ENCODE measurements at places on chromosomes 11 and 22. TPM values are rescaled to one million over a fixed set of nuclear protein-coding genes. Genes with fewer than 3 reads are reported as not detected.
A peak's percentile ranks its signal among the peaks of the same experiment; 100 is the strongest.

DNA sequence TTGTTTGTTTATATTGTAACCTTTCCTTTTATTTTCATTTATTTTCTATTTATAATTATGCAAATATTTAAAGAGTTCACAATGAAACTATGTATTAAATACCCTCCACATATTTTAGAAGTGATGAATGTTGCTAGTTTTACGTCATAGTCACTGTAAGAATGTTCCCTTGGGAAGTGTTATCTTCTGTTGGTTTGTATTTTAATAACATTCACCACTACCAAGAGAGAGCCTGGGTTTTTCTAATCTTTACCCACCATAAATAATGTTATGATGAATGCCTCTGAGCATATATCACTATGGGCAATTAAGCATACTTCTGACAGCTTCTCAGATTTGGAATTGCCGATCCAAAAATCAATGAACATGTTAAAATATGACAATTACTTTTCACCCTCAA, 80.7 kb downstream of the GGT1 start:
- no peak overlapping the region for H3K27ac ChIP-seq
- H3K36me3 ChIP-seq, result no peaks in the 10 kb centered on the region
- H3K4me1 ChIP-seq, result no peaks in the 10 kb centered on the region
- H3K27me3 ChIP-seq, result peaks cover 77% of the 10 kb centered on the region

DNA sequence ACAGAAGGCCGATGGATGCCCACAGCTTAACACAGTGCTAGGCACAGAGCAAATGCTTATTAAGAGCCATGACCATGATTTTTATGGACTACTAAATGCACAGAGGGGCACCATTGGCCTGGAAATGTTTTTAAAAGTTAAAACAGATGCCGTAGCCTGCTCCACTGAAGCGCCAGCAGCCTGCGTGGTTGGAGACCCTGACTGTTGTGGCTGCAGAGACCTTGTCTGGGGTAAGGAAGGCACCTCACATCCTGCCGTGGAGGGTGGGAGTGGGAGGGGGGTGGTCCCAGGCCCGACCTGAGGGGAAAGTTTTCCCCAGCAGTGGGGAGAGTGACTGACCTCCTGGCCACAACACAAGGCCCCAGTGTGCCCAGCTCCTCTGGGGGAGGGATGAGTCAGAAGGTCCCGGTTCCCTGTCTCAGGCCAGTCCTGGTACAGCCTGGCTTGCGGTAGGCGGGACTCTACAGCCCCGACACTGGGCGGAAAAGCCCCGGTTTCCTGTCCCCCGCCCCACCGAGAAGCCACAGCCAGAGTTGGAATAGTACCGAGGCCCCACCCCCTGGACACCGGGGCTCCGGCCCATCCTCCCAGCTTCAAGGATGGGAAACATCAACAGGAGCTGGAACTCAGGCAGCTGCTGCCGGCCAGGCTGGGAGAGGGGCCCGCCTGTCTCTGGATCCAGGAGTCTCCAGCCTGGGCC, 7.0 kb downstream of the CHST1 start:
- H3K27ac ChIP-seq, result no peak overlapping the region
- no peaks in the 10 kb centered on the region for H3K36me3 ChIP-seq

- H3K27ac ChIP-seq, result no peak overlapping the region
- peaks cover 3% of the 10 kb centered on the region for H3K27me3 ChIP-seq
- H3K4me3 ChIP-seq, result no peak overlapping the region
- H3K4me1 ChIP-seq, result peaks cover 5% of the 10 kb centered on the region
- no peaks in the 10 kb centered on the region for H3K36me3 ChIP-seq
Measured at GRCh38 chr22:46514592-46515207, 22.7 kb downstream of the CELSR1 start.

GRCh38 chr11:69216647-69217051, 60.9 kb downstream of the SMIM38 start:
- no peaks in the 10 kb centered on the region for H3K4me1 ChIP-seq
- peaks cover 8% of the 10 kb centered on the region for H3K27me3 ChIP-seq
- no peak overlapping the region for H3K4me3 ChIP-seq

DNA sequence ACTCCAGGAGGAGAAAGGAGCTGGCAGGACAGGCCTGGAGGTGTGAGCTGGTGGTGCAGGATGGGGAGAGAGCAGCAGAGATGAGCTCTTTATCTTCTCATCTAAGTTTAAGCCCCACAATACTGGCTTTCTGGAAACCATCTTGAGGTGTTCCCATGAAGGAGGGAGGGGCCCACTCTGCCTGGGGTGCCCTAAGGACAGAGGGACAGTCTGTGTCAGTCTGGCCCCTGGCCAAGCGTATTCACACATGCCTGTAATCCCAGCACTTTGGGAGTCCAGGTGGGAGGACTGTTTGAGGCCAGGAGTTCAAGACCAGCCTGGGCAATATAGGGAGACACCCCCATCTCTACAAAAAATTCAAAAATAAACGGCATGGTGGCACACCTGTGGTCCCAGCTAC, 8.9 kb downstream of the SERHL2 start:
- H3K27me3 ChIP-seq, result no peaks in the 10 kb centered on the region
- no peak overlapping the region for H3K4me3 ChIP-seq
- peak overlapping the region; percentile 60 for H3K27ac ChIP-seq
- DNase-seq, result no peak
- peaks cover 1% of the 10 kb centered on the region for H3K36me3 ChIP-seq
- H3K4me1 ChIP-seq, result peaks cover 5% of the 10 kb centered on the region

GRCh38 chr11:45391168-45391850, 105.2 kb upstream of the SYT13 start:
- H3K4me3 ChIP-seq, result no peak overlapping the region
- DNase-seq, result no peak
- H3K27ac ChIP-seq, result no peak overlapping the region
- H3K36me3 ChIP-seq, result no peaks in the 10 kb centered on the region
- no peaks in the 10 kb centered on the region for H3K4me1 ChIP-seq

- no peak for DNase-seq
- no peak overlapping the region for H3K4me3 ChIP-seq
- no peaks in the 10 kb centered on the region for H3K27me3 ChIP-seq
- H3K36me3 ChIP-seq, result peaks cover 6% of the 10 kb centered on the region
- peaks cover 17% of the 10 kb centered on the region for H3K4me1 ChIP-seq
Measured at GRCh38 chr11:9276571-9276970, 11.4 kb upstream of the DENND5A start.

DNA sequence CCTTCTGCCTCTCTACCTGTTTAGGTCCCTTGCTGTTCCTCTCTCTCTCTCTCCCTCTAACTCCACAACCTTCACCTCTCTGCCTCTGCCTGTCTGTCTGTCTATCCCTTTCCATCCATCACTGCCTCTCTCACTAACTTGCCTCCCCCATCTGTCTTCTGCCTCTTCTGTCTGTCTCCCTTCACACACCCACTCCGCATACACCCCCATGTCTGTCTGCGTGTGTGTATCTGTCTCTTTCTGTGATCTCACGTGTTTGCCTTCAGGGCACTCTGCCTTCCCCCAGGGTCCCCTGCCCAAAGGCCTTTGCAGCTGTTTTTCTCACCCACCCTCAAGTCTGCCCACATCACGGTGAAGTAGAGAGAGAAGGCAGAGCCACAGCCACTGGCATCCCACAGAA, 7.9 kb downstream of the RTN4RL2 start:
- H3K4me1 ChIP-seq, result peaks cover 3% of the 10 kb centered on the region
- H3K27me3 ChIP-seq, result peaks cover 3% of the 10 kb centered on the region
- DNase-seq, result no peak
- no peak overlapping the region for H3K4me3 ChIP-seq
- peak overlapping the region; percentile 18 for H3K27ac ChIP-seq

DNA sequence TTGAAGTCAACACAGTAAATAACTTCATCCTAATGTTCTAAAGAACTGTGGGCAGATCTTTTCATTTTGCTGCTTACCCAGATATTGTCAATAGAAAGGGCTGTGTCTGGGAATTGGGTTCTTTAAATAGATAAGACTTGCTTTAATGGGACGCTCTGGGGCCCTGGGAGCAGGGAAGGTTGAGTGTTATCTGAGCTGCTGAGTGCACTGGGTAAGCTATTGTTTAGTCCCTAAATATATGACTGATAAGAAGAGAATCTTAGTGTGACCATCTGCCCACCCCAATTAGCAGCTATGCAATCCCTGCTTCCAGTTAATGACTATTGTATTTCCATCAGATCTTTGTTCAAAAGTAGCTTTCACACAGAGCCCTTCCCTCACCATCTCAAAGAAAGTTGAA, 44.4 kb downstream of the ARHGAP42 start:
- no peak overlapping the region for H3K27ac ChIP-seq
- no peak for DNase-seq
- no peaks in the 10 kb centered on the region for H3K4me1 ChIP-seq

GRCh38 chr11:73384872-73385689, 8.9 kb downstream of the RELT start:
- peak overlapping the region; percentile 91 for H3K27ac ChIP-seq
- peak overlapping the region; percentile 78 for H3K4me3 ChIP-seq
- peaks cover 1% of the 10 kb centered on the region for H3K36me3 ChIP-seq
- peak; percentile 55 for DNase-seq

- H3K27me3 ChIP-seq, result peaks cover 23% of the 10 kb centered on the region
- peak overlapping the region; percentile 54 for H3K27ac ChIP-seq
- H3K4me1 ChIP-seq, result peaks cover 16% of the 10 kb centered on the region
- no peaks in the 10 kb centered on the region for H3K36me3 ChIP-seq
- DNase-seq, result peak; percentile 36
Measured at GRCh38 chr11:120211522-120212258, 858 bp downstream of the OAF start.

- H3K27ac ChIP-seq, result no peak overlapping the region
- DNase-seq, result no peak
- peaks cover 13% of the 10 kb centered on the region for H3K27me3 ChIP-seq
- no peaks in the 10 kb centered on the region for H3K4me1 ChIP-seq
- H3K36me3 ChIP-seq, result no peaks in the 10 kb centered on the region
Measured at GRCh38 chr11:18452927-18453326, 2.7 kb upstream of the LDHAL6A start.

DNA sequence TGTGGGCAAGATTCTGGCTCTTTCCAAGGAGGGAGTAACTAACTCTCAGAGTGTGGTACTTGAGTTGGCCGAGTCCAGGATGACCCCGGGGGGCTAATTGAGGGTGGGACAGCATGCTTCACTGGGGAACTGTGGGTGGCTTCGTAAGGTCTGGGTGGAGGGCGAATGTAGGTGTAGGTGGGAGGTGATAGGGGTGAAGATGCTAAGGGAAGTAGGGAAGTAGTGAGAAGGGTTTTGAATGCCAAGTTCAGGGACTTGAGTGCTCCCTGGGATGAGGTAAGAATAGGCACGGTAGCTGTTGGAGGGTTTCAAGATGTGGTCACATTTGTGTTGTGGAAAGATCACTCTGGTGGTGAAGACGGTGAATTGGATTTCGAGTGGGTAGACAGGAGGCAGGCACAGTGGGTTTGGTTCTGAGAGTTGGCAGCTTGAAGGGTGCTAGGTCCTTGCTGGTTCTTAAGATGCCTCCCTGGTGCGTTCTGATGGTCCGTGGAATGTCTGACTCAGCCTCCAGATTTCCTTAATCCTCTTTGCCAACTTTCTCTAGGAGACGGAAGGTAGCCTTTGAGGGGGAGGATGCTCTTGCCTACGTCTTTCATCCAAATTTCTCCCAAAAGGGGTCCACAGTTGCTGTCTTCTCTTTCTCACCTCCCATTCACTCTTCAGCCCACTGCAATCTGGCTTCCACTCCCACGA, 2.5 kb upstream of the DNAL4 start:
- no peak for DNase-seq
- H3K27me3 ChIP-seq, result peaks cover 10% of the 10 kb centered on the region
- no peak overlapping the region for H3K27ac ChIP-seq
- no peak overlapping the region for H3K4me3 ChIP-seq
- peaks cover 25% of the 10 kb centered on the region for H3K4me1 ChIP-seq
- H3K36me3 ChIP-seq, result peaks cover 3% of the 10 kb centered on the region

DNA sequence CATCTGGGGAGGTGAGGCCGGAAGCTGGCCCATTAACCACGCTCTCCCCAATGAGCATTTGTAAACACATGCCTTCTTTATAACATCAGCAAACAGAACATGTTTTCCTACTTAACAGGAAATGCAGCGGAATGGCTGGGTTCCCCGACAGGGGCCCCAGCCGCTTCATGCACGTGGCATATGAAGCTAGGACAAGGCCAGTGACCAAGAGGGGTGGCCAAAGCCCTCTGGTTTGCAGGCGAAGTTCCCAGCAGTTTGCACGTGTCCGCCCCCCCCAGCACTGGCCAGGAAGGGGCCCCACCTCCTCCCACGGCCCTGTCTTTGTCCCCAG, 38.7 kb upstream of the LINC01488 start:
- peaks cover 4% of the 10 kb centered on the region for H3K4me1 ChIP-seq
- H3K27ac ChIP-seq, result no peak overlapping the region
- peaks cover 3% of the 10 kb centered on the region for H3K27me3 ChIP-seq
- H3K36me3 ChIP-seq, result no peaks in the 10 kb centered on the region
- no peak for DNase-seq

GRCh38 chr11:96228473-96228891, 114.5 kb downstream of the MAML2 start:
- no peaks in the 10 kb centered on the region for H3K27me3 ChIP-seq
- H3K27ac ChIP-seq, result no peak overlapping the region
- peaks cover 35% of the 10 kb centered on the region for H3K36me3 ChIP-seq
- no peak overlapping the region for H3K4me3 ChIP-seq
- no peak for DNase-seq

DNA sequence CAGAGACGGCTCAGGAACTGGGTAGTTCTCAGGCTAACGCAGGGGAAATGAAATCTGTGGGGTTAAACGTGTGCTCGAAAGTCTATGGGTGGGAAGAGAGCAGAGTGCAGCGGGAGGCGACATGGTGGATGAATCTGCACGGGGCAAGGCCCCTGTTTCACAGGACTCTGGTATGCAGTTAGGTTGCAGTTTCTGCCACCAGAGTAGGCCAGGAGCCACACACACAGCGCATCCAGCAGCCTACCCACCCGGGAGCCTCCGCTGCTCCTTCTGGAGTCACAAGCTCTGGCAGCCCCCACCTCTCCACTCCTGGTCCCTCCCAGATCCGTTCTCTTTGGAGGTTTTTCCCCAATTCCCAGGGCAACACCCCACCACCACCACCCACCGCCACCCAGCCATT, 27.0 kb downstream of the SPATA19 start:
- H3K4me1 ChIP-seq, result no peaks in the 10 kb centered on the region
- no peak overlapping the region for H3K4me3 ChIP-seq
- DNase-seq, result no peak
- H3K27ac ChIP-seq, result no peak overlapping the region
- H3K27me3 ChIP-seq, result peaks cover 5% of the 10 kb centered on the region

GRCh38 chr11:68331338-68331947, 19.1 kb downstream of the LRP5 start:
- H3K4me3 ChIP-seq, result peak overlapping the region; percentile 82
- DNase-seq, result peak; percentile 52
- peak overlapping the region; percentile 91 for H3K27ac ChIP-seq
- H3K4me1 ChIP-seq, result peaks cover 76% of the 10 kb centered on the region

The GDPD4 gene
- not detected for total RNA-seq

The TSSK2 gene
- not detected for total RNA-seq

The ZNF214 gene
- not detected for total RNA-seq

The FZD4 gene
- total RNA-seq, result 0.11 TPM

The GGTLC2 gene
- total RNA-seq, result not detected

The PGR gene
- total RNA-seq, result not detected
